ENCODE measurements at places on chromosomes 11 and 22.

DNA sequence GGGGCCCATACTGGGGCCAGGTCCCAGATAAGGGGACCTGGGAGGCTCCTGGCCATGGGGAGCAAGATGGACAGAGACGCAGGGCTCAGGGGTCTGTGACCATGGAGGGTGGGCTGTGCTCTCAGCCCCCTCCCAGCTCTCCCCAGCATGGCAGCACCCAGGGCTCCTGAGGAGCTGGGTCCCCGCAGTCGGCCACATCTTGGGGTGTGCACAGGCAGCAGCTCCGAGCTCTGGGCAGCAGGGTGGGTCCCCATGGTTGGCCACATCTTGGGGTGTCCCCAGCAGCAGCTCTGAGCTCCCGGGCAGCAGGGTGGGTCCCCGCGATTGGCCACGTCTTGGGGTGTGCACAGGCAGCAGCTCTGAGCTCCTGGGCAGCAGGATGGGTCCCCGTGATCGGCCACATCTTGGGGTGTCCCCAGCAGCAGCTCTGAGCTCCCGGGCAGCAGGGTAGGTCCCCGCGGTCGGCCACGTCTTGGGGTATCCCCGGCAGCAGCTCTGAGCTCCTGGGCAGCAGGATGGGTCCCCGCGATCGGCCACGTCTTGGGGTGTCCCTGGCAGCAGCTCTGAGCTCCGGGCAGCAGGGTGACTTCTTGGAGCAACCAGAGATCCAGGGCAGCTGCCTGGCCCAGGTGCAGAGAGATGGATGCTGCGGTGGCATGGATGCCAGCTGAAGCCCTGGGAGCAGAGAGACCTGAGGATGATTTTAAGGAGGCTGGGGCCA lies 18.3 kb upstream of the MUC5B start:
- no peak for DNase-seq

GRCh38 chr22:44025171-44026065 lies 1.3 kb downstream of the PARVB start:
- no peak for DNase-seq

- DNase-seq: no peak
Observed at GRCh38 chr22:47600281-47600680, 837.8 kb downstream of the TBC1D22A start.

DNA sequence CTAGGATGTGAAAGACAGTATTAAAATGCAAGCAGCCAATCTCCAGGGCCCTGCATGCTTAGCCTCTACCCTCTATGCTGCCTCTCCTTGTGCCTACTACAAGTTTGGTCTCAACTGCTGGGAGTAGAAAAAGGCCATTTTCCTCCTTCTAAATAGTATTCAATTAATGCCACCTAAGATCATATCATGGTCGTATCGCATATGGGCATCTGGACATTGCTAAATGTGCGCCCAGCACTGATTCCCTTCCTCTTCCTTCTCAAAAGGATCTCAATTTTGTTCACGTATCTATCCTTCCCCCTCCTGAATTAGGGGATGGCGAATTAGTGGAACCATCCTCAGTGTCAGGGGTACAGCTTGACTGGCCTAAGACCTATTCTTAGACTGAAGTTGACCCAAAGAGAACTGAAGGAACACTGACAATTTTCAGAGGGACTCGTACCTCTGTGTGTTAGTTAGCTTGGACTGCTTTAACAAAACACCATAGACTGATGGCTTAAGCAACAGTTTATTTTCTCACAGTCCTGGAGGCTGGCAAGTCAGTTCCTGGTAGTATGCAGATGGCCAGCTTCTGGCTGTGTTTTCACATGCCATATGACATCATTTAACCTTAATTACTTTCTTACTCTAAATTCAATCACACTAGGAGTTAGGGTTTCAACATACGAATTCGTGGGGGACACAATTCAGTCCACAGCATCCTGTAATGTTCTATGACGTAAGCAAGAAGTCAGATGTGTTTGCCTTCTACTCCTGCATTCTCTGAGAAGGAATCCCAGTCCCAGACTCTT lies 8.5 kb upstream of the NUP50 start:
- no peak for DNase-seq

GRCh38 chr11:72237112-72237931 lies 6.7 kb downstream of the PHOX2A start:
- DNase-seq: no peak

GRCh38 chr22:48772286-48772907 lies 1055.3 kb downstream of the BRD1 start:
- DNase-seq: no peak

- peak; percentile 65 for DNase-seq
Observed at GRCh38 chr11:72239313-72239848, 4.6 kb downstream of the PHOX2A start.

- DNase-seq: no peak
Observed at GRCh38 chr11:133107136-133107535, 425.2 kb downstream of the OPCML start.
